ENCODE measurements at places on chromosomes 1 and 21.

GRCh38 chr1:22488319-22488718, 36.7 kb downstream of the ZBTB40 start:
- DNase-seq, result no peak

- DNase-seq, result no peak
Observed at GRCh38 chr1:223363057-223363855, 720 bp downstream of the SUSD4 start.

DNA sequence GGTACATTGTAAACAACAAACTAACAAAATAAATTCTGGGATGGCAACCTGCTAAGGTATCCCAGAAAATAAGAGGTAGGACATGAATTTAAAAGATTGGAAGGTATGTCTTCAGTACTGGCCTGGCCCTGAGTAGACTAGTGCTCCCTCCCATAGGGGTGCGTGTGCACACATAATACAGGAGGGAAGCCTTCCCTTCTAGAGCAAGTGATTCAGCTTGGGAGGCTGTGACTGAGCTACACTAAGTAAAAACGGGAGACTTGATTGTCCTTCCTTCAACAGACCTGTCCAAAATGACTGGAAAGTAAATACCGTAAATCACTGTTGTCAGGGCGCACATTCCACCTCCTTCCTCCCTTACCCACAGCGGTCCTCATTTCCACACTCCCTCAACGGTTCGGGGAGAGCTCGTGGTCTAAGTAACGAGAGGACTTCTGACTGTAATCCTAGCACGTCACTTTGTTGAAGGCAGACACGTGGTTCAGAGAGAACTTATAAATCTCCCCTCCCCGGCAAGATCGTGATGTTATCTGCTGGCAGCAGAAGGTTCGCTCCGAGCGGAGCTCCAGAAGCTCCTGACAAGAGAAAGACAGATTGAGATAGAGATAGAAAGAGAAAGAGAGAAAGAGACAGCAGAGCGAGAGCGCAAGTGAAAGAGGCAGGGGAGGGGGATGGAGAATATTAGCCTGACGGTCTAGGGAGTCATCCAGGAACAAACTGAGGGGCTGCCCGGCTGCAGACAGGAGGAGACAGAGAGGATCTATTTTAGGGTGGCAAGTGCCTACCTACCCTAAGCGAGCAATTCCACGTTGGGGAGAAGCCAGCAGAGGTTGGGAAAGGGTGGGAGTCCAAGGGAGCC, at the start of gene TGFB2:
Gene TGFB2, plus strand, starts transcription at position 523 of the 859 bp plus-strand sequence. CDS start 1,366 bp downstream, outside the sequence.
- DNase-seq, result peak; percentile 87

GRCh38 chr1:212967801-212968200, 17.5 kb downstream of the VASH2 start:
- DNase-seq, result no peak

- DNase-seq, result no peak
Observed at GRCh38 chr1:173409613-173410012, 67.5 kb upstream of the PRDX6 start.

GRCh38 chr1:163069142-163069541, at the start of gene RGS4:
RGS4 (plus strand) TSS chr1:163069361; CDS start chr1:163069485, 124 bp downstream.
- DNase-seq, result peak; percentile 17

GRCh38 chr1:76938304-76938703, 71.0 kb downstream of the ST6GALNAC5 start:
- no peak for DNase-seq

- DNase-seq, result no peak
Observed at GRCh38 chr1:76891931-76892622, 24.8 kb downstream of the ST6GALNAC5 start.

- no peak for DNase-seq
Observed at GRCh38 chr1:112743174-112744008, 28.3 kb upstream of the PPM1J start.

DNA sequence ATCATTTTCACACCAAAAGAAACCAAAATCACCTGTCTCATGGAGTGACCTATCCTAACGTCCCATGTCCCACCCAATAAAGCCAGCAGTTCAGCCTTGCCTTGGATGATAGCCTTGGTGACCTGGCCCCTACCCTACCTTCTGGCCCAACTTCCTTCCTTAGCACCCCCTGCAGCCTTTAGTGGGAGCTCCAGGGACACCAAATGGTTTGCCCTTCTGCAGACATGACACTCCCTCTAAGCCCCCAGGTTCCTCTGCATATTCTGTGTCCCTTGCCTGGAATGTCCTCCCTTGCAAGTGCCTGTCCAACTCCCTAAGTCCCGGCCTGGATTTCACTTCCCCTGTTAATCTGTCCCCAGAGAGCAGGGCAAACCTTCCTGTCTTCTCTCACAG, 2.2 kb downstream of the SLFNL1 start:
- no peak for DNase-seq

- DNase-seq, result no peak
Observed at GRCh38 chr1:59703918-59704378, 110.8 kb upstream of the HOOK1 start.

DNA sequence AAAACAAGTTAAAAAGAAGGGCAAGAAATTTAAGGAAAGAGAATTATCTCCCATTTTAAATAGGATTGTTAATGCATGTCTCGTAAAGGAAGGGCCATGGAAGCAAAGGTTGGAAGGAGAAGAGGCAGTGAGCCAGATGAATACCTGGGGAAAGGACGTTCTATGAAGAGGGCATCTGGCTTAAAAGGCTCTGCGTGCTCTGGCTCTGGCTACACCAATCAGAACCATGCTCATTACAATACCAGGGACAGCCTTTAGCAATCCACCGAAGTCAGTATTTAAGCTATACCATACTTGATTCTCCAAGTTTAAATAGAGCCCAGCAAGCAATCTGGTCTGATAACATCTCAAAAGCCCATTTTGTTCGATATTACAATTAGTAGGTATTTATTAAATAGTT, 58.5 kb upstream of the C1orf87 start:
- DNase-seq, result no peak

DNA sequence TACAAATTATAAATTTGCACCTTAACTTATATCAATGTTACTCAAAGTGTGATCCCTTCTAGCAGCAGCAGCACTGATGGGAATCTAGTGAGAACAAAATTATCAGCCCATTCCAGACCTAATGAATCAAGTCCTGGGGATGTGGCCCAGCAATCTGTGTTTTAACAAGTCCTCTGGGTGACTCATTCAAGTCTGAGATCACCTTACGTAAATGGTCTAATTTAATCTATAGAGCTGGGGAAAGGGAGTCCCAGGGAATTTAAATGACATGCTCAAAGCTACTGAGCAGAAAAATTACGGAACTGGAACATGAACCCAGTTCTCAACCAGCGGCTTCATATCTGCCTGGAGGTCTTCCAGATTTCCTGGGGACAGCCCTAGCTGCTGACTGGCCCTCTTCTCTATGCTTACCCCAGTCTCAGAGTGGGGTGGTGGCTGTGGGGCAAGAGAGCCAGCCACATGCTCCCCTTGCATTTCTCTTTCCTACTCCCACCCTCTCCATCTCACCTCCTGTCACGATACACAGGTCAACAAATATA, 220.0 kb downstream of the TM2D1 start:
- no peak for DNase-seq

- no peak for DNase-seq
Observed at GRCh38 chr1:204733289-204733688, 47.8 kb upstream of the LRRN2 start.

- DNase-seq, result no peak
Observed at GRCh38 chr1:54861070-54861761, 25.8 kb downstream of the DHCR24 start.

GRCh38 chr1:177442584-177442983, 271.8 kb downstream of the BRINP2 start:
- no peak for DNase-seq
